Right renal pelvis (tissue), 4 donors: ENCODE measurements at places on chromosomes 5 and 9. TPM values are rescaled to one million over a fixed set of nuclear protein-coding genes. Genes with fewer than 3 reads are reported as not detected.

- no peak for DNase-seq
These were observed at the start of gene CDH6 for GRCh38 chr5:31193591-31194467. CDH6 (plus strand) TSS chr5:31193686; CDS start chr5:31267474, 73,788 bp downstream.

The PCDHB4 gene
- 2.5 TPM for polyA plus RNA-seq

The HTR4 gene
- polyA plus RNA-seq: not detected

The GRM6 gene
- polyA plus RNA-seq: 0.74 TPM

The SLC27A6 gene
- 1.0 TPM for polyA plus RNA-seq

The NNT gene
- polyA plus RNA-seq: 99.0 TPM

DNA sequence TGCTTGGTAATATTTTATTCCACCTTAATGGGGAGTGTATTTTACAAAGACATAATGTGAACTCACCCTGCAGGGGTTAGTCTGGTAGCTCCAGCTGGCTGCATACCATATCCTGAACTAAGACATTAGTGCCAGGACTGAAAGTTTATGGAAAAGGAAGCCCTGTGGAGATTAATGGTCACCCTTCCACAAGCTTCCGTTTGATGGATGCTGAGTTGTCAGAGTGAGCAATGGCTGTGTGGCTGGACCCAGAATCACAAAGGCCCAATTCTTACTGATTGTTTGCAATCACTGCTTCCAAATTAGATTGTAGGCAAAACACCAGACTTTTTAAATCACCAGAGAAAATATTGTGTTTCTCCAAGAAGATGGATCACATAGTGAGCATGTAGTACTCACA, 90.1 kb upstream of the TRPC7 start:
- DNase-seq: no peak

DNA sequence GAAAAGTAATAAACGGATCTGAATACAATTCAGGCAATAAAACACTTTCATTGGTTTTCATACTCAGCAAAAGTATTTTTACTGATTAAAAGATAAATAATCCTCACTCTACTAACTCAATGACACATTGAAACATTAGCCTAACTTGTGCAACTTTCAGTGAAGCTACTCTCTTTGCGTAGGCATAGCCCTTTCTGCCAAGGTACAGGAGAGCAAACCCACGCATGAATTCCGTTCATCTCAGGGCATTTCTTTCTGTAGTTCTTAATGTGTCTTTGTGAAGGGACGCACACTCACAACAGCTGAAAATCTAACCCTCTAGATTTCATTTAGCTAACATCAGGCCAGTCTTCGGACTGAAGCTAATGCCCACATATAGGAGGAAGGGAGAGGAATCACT, 66.4 kb upstream of the TLE1 start:
- no peak for DNase-seq

GRCh38 chr5:176785184-176786145, 24.9 kb upstream of the UNC5A start:
- DNase-seq: no peak

DNA sequence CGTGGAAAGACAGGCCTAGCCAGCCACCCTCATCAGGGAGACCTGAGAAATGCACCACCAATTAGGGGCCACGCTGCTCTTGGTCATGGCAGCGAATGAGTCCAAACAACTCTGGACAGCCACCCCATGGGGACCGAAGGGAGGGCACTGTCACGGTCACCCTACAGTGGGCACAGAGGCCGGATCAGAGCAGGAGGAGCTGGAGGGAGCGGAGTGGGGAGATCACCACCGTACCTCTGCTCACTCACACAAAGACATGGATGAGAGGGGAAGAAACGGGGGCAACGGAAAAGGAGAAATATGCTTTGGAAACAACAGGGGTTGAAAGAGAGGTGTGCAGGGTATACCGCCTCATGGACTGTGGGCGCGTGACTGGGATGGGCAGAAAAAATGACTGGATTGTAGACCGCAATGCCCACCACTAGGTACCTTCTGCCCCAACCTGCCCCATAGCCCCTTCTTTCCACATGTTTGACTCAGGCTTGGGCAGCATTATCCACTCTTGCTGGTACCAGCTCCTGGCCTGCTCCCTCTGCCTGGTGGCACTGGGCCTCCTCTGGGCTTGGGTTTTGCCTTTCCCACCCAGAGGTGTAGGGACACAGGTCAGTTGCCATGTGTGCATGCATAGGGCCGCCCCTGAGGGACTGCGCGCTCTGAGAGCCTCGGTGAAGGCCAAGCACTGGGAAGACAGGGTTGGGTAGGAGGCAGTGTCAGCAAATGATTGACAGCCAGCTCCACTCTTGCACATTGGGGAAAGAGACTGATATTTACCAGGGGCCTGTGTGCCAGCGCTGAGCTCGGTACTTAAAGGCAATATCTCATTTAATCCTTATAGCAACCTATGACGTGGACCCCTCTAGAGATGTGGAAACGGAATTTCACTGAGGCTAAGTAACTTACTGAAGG, 76.6 kb downstream of the CRB2 start:
- no peak for DNase-seq

The SLC28A3 gene
- not detected for polyA plus RNA-seq

- no peak for DNase-seq
These were observed 176.0 kb upstream of the TLE4 start for GRCh38 chr9:79395755-79396154.

DNA sequence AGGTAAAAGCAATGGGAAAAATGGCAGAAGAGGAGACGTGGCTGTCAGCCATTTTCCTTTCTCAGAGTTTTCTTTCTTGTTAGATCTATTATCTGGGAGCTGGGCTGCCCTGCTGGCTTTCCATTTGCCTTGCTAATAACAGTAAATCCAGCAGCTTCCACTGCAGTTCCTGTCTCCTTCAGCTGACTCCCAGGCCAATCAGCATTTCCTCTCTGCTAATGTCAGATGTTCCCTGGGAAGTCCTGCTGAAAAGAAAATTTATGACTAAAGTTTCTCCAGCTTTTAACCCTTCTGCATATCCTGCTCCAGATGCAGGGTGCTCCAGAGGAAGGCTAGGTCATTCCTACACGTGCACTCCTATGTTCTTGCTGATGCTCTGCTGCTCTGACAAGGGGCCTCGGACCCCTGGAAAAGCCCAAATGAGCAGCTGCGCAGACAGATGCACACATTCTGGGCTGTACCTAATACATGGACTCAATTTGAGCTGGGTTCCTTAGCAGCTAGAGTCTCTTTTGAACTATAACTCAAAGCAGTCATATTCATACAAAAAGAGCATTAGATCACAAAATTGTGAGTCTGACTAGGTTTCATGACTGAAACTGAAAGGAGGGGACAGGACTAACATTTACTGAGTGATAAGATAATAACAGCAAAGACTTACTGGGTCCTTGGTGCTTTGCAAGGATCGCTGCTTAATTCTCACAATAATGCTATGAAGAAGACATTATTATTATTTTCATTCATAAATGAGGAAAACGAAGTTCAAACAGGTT, 182.2 kb downstream of the MAPKAP1 start:
- no peak for DNase-seq

The EPB41L4A gene
- 28.0 TPM for polyA plus RNA-seq

DNA sequence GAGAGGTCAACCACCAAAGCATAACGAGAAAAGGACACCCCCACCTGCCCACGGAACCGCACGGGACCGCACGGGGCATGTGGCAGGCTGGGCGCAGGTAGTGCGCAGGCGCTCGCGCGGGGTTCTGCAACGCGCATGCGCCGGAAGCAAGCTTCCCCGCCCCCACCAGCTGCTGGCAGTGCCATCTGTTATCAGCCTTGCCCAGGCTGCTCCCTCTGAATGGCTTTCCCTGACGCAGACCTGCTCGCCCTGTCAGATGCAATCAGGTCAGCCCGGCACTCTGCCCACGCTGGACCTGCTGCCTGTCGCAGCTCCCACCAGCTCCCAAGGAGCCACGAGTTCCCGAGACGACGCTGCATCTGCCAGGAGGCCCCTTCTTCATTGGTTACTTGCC, 22.8 kb downstream of the PTCH1 start:
- DNase-seq: no peak

DNA sequence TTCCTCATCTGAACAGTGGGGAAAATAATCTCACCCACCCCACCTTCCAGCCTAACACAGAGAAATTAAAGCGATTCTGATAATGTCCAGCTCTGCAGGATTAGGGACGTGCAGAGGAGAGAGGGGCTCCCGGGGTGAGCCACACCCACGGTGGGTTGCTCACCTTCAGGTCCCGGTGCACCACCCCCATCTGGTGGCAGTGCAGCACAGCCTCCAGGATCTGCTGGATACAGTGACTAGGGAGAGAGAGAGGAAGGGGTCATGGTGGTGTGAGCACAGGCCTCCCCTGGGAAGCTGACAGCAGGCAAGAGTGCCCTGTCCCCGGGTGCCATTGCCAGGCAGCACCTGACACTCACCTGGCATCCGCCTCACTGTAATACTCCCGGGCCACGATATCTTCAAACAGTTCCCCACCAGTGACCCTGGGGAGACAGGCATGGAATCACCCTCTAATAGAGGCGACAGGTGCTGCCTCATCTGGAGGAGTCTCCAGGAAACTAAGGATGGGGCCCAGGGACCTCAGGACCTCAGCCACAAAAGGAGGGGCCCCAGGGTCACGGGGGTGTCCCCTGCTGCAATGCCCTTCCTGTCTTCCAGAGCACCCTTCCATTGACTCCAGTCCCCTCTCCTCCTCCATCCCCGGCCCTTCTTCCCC, 33.0 kb downstream of the CAMK2A start:
- DNase-seq: no peak

DNA sequence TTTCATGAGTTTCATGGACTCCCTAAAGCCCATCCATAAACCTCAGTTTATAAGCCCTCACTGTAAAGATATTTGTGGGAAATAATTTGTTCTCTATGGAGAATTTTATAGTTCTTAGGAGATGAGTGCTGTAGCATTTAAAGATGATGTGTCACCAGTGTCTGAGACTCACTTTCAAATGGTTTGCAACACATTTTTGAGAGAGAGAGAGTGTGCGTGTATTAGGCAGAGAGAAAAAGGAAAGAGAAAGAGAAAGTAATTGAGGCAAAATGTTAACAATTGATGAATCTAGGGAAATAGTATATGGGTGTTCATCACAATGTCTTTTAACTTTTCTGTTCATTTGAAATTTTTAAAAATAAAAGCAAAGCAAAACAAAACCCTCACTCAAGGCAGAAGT, 479.0 kb downstream of the ZSWIM6 start:
- no peak for DNase-seq

The WNT8A gene
- polyA plus RNA-seq: 0.16 TPM

DNA sequence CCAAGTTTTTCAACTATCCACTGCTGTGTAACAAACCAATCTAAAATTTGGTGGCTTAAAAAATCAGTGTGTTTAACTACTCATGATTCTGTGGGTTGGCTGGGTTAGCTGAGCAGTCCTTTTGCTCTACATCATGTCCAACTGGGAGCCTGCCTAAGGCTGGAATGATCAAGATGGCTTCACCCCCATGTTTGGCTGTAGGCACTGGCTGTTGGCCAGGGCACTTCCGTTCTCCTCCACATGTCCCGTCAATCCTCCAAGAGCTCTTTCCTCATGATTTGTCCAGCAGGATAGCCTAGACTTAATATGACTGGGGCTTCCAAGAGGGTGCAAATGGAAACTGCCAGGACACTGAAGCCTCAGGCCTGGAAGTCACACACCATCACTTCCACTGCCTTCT, 17.0 kb upstream of the TSSK1B start:
- no peak for DNase-seq

The BARX1 gene
- polyA plus RNA-seq: 0.31 TPM

The FAM153A gene
- polyA plus RNA-seq: 0.34 TPM

DNA sequence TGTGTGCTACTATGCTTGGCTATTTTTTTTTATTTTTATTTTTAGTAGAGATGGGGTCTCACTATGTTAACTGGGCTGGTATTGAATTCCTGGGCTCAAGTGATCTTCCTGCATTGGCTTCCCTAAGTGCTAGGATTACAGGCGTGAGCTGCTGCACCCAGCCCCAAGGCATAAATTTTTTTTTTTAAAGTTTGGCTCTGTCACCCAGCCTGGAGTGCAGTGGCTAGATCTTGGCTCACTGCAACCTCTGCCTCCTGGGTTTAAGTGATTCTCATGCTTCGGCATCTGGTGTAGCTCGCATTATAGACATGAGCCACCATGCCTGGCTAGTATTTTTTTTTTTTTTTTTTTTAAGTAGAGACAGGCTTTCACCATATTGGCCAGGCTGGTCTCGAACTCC, 70.3 kb downstream of the RAB24 start:
- DNase-seq: no peak

GRCh38 chr5:147554261-147554817, 44.5 kb upstream of the DPYSL3 start:
- peak; percentile 25 for DNase-seq

DNA sequence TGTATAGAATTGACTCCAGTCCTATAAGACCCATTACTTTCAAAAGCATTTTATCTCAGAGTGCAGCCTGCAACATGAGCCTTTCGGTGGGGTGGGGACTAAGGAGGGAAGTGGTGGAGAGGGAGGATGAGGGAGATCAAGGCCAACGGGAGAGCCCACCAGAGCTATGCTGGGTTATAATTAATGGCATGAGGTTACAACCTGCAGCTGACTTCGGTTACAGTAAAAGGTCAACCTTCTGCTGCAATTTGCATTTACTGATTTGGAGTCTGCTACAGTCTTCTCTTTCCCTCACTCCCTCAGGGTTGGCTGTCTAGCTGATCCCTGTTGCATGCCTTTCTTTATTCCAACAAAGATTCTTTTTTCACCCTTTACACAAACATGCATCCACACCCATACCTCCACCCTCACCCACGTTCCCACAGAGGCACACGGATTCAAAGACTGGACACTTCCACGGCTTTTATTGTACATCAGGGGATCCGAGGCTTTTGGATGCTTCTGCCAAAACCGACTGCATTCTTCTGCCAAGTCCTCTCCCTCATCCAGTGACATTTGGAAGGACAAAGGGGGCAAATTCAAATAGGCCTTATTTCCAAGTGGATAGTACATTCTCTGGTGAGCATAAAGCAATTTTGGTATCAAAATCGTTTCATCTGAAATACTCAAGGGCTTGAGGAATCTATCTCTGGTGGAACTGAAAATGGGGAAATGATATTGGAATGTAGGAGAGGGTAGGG, 381.2 kb downstream of the NFIB start:
- DNase-seq: no peak

DNA sequence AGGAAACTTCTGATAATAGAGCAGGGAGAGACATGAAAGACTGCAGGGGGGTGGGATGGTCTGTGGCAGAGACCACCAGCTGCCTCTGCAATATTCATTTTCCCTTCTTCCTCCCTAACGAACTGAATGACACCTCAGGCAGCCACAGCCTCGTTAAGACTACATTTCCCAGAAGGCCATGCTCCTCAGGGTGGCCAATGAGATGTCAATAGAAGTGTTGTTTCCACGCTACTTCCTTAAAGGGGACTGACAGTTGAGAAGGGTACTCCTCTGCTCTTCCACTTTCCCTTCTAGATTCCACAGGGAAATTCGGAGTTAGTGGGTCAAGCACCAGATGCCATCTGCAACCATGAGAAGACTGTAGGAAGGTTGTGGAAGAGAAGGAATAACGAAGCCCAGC, 52.0 kb upstream of the DAPK1 start:
- DNase-seq: no peak

- DNase-seq: no peak
These were observed at the start of gene RORB for GRCh38 chr9:74496819-74497747. RORB (plus strand) TSS chr9:74497335; CDS start chr9:74497977, 642 bp downstream.

DNA sequence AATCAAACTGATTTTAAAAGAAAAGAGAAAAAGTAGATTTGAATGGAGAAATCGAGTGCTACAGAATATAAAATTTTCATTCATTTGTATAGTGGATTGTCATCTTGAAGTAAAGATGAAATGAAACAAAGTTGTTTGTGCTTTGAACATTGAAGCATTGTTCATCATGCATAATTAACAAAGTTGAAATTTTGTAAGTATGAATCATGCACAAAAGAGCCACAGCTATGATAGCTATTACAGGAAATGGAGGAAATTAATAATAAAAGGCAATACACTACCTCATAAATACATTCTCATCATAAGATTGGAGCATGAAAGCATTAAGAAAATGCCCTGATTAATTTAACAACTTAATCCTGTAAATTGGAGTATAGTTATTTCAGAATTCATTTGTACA, 153.4 kb upstream of the TLX3 start:
- no peak for DNase-seq
